ENCODE measurements at places on chromosomes 2 and 18.

GRCh38 chr18:60047556-60047955 lies 147.8 kb downstream of the PMAIP1 start:
- no peak for DNase-seq

- DNase-seq, result no peak
These were observed 50.3 kb downstream of the RABL2A start for GRCh38 chr2:113677330-113677729.

GRCh38 chr2:200665626-200666453 lies 80.0 kb downstream of the AOX1 start:
- no peak for DNase-seq

GRCh38 chr2:29782087-29782486 lies 139.3 kb downstream of the ALK start:
- no peak for DNase-seq

DNA sequence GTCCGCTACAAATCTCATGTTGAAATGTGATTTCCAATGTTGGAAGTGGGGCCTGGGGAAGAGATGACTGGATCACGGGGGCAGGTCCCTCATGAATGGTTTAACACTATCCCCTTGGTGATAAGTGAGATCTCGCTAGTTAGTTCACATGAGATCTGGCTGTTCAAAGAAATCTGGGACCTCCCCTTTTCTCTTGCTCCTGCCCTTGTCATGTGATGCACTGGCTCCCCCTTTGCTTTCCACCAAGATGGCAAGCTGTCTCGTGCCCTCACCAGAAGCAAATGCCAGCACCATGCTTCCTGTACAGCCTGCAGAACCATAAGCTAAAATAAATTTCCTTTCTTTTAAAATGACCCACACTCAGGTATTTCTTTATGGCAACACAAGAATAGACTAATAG lies 57.3 kb upstream of the C2orf15 start:
- no peak for DNase-seq

DNA sequence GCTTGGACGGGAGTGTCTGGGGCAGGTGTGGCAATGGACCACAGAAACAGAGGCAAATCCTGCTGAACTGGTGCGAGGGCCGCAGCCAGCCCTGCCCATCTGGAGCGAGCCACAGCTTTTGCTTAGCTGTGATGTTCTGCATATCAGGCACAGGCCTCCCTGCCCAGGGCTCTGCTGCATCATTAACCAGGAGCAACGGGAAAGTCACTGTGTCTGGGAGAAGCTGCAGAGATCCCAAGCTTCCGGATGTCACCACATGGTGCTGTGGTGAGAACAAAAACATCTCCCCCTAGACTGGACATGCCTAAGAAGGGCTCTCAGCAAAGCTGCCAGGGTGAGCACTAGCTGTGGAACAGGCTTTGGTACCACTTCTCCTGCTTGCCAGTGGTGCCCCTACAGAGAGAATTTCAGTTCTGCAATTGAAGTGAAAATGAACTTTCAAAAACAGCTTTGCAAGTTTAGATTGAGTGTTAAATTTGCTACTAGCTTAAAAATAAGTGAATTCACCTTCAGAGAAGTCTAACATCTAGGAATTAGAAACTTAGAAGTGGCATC lies 172.9 kb upstream of the MYT1L start:
- DNase-seq, result no peak
